ENCODE measurements at places on chromosomes 1 and 21. TPM values are rescaled to one million over a fixed set of nuclear protein-coding genes. Genes with fewer than 3 reads are reported as not detected.

The PSMD4 gene
- 256 TPM for total RNA-seq

The GNAT2 gene
- total RNA-seq = 0.53 TPM

- H3K27ac ChIP-seq = no peak overlapping the region
- no peaks in the 10 kb centered on the region for H3K27me3 ChIP-seq
- H3K36me3 ChIP-seq = peaks cover 40% of the 10 kb centered on the region
- H3K4me3 ChIP-seq = no peak overlapping the region
Observed at GRCh38 chr1:18913065-18913835, 10.9 kb upstream of the ALDH4A1 start.

DNA sequence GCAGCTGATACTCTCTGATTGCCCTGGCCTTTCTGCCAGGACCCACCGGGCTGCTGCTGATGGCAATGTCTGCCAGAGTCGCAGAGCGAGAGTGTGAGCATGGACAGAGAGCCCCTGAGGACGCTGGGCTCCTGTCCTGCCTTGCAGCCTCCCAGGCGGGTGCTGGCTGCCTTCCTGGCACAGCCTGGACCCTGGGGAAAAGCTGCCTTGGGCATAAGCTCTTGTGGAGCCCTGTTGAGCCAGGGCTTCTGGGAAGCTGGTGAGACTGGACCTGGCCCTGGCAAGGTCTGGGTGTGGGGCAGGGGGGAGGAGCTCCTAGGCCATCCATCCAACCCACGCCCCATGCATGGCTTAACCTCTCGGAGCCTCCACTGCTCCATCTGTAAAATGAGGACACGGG lies 105.8 kb upstream of the WNT4 start:
- H3K4me1 ChIP-seq = no peaks in the 10 kb centered on the region
- H3K27ac ChIP-seq = no peak overlapping the region
- H3K27me3 ChIP-seq = peaks cover 9% of the 10 kb centered on the region
- H3K36me3 ChIP-seq = no peaks in the 10 kb centered on the region

GRCh38 chr1:62962901-62963776 lies 179.2 kb downstream of the ATG4C start:
- no peaks in the 10 kb centered on the region for H3K27me3 ChIP-seq
- no peak overlapping the region for H3K27ac ChIP-seq
- no peak for DNase-seq
- no peaks in the 10 kb centered on the region for H3K36me3 ChIP-seq
- H3K4me1 ChIP-seq = no peaks in the 10 kb centered on the region

Data from CD8-positive, alpha-beta memory T cell (primary cell).